Skin of body (tissue), 3 donors: ENCODE measurements at places on chromosomes 1 and 21. TPM values are rescaled to one million over a fixed set of nuclear protein-coding genes. Genes with fewer than 3 reads are reported as not detected.

DNA sequence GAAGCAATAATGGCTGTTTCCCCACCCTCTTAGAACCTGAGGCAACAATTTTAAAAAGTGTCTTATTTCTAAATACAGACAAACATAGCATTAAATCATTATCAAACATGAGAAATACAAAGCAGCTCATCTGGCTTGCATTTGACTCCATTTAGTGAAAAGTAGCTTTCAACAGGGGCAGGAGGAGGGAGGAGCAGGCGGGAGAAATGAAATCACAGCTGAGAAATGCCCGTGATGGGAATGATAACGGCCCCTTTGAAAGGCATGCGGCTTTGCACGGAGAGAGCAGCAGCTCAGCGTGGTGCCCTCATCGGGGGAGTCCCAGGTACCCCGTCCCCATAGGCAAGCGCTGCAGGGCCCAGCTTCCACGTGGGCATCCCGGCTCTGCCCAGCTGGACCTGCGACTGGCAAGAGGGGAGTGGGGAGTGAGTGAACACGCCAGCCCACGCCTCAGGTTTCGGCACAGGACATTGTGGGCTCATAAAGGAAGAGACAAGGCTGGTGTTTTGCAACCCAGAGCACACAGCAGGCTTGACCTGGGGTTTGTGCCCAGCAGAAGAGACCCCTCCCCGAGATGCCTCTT, 134.6 kb downstream of the NPHP4 start:
- no peak for DNase-seq

Gene ADGRB2
- total RNA-seq, result 9.4 TPM

Gene TIPRL
- total RNA-seq, result 31.9 TPM

Gene SEC16B
- total RNA-seq, result 9.6 TPM

- DNase-seq, result no peak
Measured at GRCh38 chr1:151897991-151898431, 11.3 kb downstream of the THEM4 start.

GRCh38 chr1:2226525-2227345, 1.4 kb upstream of the SKI start:
- DNase-seq, result no peak

GRCh38 chr1:17250601-17251000, 1.7 kb downstream of the PADI3 start:
- DNase-seq, result no peak

- DNase-seq, result no peak
Measured at GRCh38 chr1:5711956-5712645, 280.1 kb downstream of the NPHP4 start.
